T-helper 17 cell (primary cell): ENCODE measurements at places on chromosomes 1 and 21. TPM values are rescaled to one million over a fixed set of nuclear protein-coding genes. Genes with fewer than 3 reads are reported as not detected.
A peak's percentile ranks its signal among the peaks of the same experiment; 100 is the strongest.

Gene FCN3
- total RNA-seq, result not detected

Gene CFAP141
- total RNA-seq, result not detected

Gene PROK1
- total RNA-seq, result not detected

Gene PEX11B
- total RNA-seq, result 15.7 TPM

Gene NR1I3
- not detected for total RNA-seq

GRCh38 chr1:245500546-245500945 lies 345.8 kb downstream of the KIF26B start:
- no peak for DNase-seq

- no peak for DNase-seq
These were observed 2.5 kb downstream of the DISC1 start for GRCh38 chr1:231629132-231629531.

GRCh38 chr1:52166996-52167753 lies 25.3 kb downstream of the ZFYVE9 start:
- no peak for DNase-seq

DNA sequence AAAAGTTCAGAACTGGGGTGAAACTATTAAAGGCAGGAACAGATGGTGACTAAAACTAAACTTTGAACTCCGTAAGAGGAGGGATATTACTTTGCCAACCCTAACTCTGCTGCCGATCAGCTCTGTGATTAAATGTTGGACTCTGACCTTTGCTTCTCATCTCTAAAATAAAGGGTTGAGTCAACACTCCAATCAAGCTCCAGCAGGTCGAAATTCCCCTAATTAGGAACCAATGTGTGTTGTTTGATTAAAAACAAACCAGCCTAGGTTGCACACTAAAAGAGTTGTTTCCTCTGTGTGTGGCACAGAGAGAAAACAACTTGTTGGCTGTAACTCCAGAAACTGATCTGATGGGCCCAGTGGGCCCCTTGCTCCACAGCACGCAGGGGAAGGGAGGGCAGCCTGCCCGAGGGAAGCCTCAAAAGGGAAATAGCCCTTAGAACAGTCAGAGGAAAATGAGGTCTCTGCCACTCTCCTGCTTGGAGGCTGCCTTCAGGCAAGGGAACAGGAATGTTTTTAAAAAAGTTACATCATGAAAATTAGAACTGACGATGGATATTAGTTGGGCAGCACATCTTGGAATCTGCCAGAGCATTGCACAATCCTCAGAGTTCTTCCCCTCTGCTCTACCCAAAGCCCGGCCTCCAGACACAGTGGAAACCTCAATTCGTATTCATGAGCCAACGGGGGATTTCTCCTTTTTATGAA lies 69.3 kb downstream of the KCTD3 start:
- DNase-seq, result no peak

DNA sequence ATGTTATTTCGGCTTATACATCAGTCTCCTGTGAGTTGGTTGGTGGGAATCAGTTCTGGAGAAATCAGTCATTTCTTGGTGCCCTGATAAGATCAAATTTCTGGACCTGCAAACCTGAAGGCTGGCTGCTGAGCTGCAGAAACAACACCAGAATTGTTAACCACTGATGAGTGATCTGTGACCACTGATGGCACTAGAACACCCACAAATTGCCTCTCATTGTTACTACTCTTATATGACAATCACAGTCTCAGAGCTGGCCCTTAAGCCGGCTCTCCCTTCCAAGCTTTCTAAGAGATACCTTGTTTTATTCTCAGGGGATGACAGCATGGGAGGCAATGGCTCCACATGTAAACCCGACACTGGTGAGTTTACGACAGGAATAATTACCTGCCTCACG lies 1.9 kb downstream of the C1orf162 start:
- DNase-seq, result no peak

- DNase-seq, result no peak
These were observed 175.9 kb upstream of the NR5A2 start for GRCh38 chr1:199851439-199852140.

DNA sequence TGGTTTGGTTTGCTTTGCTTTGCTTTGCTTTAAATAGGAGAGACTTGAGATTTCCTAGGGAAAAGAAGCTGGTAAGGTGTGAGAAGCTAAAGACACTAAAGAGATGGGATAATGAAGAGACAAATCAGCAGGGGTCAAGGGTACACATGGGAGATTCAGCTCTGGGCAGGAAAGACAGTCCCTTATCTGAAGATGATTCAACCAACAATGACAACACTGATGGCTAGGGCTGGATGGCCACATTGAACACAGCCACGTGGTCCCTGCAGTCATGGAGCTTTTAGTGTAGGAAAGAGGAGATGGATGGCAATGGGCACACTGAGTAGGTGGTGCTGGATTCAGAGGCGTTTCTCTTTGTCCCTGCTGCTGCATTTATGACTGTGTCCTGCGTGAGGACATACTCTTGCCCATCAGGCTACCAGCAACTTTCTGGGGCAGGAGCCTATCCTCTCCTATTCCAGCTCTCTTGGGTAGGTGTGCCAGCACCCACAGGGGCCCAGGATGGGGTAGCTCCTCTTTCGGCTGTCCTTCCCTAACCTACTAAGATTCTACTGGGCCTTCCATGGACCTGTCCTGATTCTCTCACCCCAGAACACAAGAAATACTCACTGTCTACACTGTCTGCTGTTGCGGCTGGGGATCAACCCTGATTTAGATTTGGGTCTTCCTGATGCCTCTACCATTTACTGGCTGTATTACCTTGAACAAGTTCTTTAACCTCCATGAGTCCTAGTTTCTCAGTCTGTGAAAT lies 1.4 kb upstream of the SHISA4 start:
- DNase-seq, result no peak

GRCh38 chr1:169364948-169365347 lies 2.6 kb downstream of the NME7 start:
- DNase-seq, result no peak

- peak; percentile 32 for DNase-seq
These were observed 996 bp upstream of the C1orf159 start for GRCh38 chr1:1116701-1117468.

GRCh38 chr1:170800812-170801211 lies 134.5 kb upstream of the MROH9 start:
- DNase-seq, result no peak

DNA sequence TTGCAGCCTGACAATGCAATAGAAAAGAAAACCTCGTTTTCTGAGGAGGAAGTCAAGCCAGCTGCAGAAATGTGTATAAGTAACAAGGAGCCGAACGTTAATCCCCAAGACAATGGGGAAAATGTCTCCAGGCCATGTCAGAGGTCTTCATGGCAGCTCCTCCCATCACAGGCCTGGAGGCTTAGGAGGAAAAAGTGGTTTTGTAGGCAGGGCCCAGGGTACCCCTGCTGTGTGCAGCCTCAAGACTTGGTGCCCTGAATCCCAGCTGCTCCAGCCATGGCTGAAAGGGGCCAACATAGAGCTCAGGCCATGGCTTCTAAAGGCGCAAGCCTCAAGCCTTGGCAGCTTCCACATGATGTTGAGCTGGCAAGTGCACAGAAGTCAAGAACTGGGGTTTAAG lies 78.0 kb upstream of the HOOK1 start:
- no peak for DNase-seq

- no peak for DNase-seq
These were observed 258.2 kb downstream of the PLPP3 start for GRCh38 chr1:56321150-56321490.

- DNase-seq, result no peak
These were observed at the start of gene CD244 for GRCh38 chr1:160862203-160863060. CD244 (minus strand) TSS chr1:160862887; CDS start chr1:160862677, 210 bp downstream.

GRCh38 chr1:119542492-119542946 lies 35.5 kb downstream of the HSD3B1 start:
- DNase-seq, result no peak

DNA sequence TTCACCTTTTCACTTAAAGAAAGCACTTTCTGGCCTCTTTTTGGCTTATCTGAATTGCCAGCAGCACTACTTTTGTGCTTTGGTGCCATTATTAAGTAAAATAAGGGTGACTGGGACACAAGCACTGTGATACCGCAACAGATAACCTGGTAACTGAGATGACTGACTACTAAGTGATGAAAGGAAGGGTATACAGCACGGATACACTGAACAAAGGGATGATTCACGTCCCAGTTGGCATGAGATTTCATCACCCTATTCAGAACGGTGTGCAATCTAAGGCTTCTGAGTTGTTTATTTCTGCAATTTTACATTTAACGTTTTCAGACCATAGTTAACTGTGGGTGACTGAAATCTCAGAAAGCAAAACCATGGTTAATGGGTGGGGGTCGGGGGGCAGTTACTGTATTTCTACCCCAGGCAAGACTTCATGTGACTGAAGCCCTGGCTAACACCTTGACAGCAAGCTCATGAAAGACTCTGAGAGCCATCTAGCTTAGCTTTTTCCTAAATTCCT lies 102.8 kb downstream of the CLIC6 start:
- DNase-seq, result no peak

DNA sequence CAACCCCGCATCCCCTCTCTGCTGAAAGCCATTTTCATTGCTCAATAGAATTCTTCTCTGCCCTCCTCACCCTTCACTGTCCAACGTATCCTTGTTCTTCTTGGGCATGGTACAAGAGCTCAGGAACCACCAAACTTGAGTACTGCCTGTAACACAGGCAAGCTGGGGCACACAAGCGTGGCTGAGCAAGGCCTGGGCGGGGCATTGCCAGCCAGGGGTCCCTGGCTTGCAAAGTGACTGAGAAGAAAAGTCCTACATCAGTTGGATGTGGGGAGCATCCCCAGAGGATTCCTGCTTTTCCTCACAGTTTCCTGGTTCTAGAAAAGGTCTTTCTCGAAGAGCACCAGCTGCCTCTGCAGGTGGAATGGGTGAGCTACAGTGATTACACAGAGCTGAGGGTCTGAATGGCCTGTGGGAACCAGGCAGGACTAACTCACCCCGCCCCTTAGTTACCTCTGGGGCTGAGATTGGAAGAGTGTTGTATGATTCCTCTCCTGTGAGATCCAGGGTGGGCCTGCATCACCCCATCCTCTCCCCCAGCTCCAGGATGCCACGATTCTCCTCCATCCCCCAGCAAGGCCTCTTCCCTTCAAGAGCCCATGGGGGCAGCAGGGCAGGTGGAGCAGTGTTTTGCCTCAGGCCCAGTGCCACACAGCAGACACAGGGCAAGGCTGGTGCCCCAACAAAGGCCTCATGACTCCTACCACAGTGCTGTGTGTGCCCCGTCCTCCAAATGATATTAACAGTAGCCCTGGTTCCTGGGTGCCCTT lies 121.9 kb downstream of the MATN1 start:
- no peak for DNase-seq

DNA sequence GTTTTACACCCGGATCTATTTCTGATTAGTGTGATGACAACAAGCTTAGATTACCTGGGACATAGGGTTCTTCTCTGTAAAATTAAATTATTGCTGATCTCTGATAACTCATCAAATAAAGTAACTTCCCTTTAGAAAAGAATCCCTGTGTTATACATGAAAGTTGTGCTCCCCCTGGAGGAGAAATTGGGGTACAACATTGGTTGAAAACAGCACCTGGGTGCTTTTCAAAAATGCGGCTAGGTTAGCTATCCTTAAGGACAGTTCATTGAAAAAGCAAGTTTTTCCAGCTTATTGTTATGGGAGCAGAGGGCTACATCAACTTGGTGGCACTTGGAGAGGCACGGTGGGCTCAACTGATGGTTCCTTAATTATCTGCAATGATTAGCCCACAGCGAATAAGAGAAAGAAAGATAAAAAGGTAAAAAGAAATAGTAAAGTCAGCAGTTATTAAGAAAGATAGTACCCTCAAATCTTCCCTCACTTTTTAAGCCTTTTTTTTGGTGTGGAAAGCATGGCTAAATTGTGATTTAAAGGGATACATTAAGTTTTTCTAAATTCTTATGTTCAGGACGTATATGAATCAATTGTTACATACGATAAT lies 97.8 kb downstream of the FMN2 start:
- DNase-seq, result peak; percentile 7

DNA sequence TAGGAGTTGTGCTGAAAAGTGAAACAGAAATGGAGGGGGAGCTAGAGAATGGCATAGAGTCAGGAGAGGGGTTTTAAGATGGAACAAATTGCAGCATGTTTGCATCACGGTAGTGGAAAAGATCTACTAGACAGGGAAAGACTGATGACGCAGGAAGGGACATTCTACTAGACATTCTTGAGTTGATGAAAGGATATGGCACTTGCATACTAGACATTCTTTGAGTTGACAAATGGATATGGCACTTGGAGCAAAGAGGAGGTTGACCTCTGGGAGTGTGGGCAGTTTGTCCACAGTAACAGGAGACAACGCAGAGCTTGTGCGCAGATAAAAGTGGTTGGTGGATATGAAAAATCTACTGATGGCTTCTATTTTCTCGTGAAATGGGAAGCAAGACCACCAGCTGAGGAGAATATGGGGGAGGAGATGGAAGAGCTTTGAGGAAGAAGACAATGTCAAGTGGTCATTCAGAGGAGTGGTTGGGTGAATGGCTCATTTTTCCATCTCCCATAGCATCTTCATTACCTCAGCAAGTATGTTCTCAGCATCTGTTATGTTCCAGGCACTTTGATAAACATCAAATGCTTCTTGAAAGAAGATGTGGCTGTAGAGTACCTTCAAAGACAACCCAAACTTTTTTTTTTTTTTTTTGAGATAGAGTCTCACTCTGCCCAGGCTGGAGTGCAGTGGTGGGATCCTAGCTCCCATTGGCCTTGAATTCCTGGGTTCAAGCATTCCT lies 2.4 kb upstream of the CTPS1 start:
- no peak for DNase-seq

DNA sequence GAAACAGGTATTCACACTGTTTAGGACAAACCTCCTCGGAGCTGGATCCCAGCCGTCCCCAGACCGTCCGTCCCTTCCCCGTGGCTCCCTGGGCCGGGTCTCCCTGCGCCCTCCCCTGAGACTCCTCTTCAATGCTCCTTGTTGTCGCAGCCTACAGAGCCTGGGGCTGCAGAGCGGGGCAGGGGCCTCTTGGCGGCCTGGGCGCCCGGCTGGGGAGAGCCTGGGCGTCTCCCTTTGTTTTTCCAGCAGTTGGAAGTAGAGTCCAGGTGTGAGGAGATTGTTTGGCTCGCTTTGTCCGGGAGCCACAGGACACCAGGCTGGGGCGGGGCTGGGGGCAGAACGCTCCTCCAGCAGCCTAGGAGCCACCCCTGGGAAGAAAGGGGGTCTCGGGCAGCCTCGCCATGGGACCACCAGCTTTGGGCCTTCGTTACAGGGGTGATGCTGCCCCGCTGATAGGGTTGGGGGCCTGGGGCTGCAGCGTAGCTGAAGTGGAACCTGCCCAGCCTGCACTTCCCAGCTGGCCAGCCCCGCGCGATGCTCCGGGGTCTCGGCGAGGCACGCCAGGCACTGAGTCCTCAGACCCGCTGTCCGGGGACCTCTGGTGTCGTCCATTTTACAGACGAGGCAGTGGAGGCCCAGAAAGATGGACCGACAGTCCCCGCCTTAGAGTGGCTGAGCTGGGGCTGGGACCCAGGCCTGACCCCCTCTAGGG lies 66.9 kb downstream of the PRDM16 start:
- no peak for DNase-seq

- DNase-seq, result no peak
These were observed 1.0 kb downstream of the TEX38 start for GRCh38 chr1:46672696-46673095.

- no peak for DNase-seq
These were observed 21.3 kb downstream of the SERINC2 start for GRCh38 chr1:31434101-31434871.

DNA sequence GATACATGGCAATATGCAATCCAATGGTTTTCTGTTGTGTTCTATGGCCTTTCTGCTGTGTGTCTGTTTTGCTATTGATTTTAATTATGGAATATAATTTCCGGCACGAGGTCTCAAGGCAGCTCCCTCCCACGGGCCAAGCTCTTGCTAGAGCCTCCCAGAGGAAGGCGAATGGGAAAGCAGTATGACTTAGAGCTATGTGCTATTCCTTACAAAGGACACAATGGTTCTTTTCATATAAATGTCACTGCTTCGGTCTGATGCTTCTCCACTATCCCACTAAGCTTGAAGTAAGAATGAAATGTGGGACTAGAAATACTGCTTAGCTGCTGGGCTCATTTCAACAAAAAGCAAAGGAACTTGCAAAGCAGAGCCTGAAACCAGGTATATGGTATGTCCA lies 322.2 kb upstream of the BEND5 start:
- DNase-seq, result no peak
